ENCODE measurements at places on chromosomes 1 and 21.

- DNase-seq, result peak; percentile 31
These were observed 77.7 kb upstream of the DIRAS3 start for GRCh38 chr1:68128157-68128556.

- peak; percentile 11 for DNase-seq
These were observed 41.2 kb downstream of the RRAGC start for GRCh38 chr1:38818175-38818976.

GRCh38 chr1:214548988-214549387 is 2.4 kb downstream of the PTPN14 start:
- peak; percentile 55 for DNase-seq

- DNase-seq, result peak; percentile 41
These were observed 802.9 kb upstream of the ADAMTS5 start for GRCh38 chr21:27769763-27770162.

- no peak for DNase-seq
These were observed 45.4 kb downstream of the ELAPOR1 start for GRCh38 chr1:109159326-109159725.

DNA sequence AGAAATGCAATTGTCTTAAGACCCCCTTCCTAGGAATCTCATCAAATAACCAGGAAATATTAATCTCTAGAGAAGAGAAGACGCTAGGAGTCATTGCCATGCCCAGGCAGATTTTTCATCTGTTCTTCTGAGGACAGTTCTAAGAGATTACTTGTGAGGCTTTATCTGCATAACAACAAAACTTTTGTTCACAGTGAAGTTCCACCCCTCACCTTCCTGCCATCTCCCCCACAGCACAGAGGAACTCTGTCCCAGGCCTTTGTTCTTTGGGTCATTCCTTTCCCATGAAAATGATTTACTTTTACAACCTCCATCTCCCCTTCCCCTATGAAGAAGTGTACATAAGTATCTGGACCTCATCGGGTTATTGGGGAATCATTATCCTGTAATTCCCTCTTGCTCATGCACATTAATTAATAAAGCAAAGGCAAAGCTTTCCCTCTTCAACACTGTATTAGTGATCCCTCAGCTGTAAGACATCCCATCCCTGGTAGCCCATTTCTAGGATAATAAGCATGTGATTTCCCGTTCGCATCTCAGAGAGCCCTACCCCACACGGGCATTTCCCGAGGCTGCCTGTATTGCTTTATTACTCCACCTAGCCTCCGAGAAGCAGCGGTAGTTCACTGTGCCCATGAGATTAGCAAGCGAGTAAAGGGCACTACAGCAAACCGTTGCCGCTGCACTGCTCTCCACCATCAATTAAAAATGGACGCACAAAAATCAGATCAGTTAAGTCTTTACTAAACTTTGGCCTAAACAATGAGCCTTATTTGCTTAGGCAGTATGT is 384.4 kb upstream of the CAMK1G start:
- no peak for DNase-seq

GRCh38 chr1:246170574-246171261 is 336.4 kb downstream of the SMYD3 start:
- no peak for DNase-seq

DNA sequence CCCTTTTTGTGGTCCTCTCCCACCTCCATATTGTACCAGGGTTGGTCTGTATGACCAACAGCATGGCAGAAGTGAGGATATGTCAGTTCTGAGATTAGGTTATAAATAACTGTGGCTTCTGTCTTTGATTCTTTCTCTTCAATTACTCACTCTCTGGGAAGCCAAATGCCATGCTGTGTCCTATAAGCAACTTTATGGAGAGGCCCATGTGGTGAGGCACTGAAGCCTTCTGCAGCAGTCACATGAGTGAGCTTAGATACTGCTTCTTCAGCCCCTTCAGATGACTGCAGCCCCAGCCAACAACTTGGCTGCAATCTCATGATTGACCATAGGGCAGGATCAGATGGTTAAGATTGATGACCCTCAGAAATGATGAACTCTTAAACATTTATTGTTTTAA is 34.0 kb upstream of the SAMD13 start:
- no peak for DNase-seq

GRCh38 chr1:162612606-162613400 is 19.5 kb upstream of the DDR2 start:
- peak; percentile 66 for DNase-seq
